ENCODE measurements at places on chromosomes 1 and 21.

- no peak for DNase-seq
Observed at GRCh38 chr1:190511554-190511953, 33.9 kb upstream of the BRINP3 start.

DNA sequence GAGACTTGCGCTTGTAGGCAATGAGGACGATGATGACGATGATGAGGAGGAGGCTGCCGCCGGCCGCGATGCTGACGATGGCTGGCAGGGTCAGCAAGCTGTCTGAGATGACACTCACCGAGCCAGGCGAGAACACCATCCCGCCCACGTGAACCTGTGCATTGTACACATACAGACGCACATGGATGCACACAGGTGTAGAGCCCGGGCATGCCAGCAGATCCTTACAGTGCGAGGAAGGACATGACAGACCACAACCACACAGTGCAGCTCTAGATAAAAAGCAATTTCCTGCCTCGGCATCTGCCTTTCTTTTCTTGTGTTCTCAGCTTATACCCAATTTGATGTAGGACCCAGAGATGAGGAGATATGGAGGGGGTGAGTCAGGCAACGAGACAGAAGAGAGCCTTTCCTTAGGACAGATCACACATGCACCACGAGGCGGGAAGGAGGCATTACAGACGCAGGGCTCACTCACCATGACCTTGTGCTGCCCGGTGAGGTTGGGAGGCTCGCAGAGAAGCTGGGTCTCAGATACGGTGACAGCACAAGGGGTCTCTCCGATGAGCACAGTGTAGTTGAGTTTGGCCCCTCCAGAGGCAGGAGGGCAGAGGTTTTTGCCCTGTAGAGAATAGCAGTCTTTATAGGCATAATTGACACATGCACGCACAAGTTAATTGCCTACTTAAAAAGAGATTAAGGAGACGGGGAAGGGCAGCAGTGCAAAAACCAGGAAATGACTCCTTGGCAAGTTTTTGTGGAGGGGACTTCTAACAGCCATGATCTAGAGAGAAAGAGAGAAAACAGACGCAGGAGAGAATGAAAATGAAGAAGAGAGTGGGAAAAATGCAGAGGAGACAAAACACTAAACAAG is 133.9 kb upstream of the CD34 start:
- DNase-seq, result no peak

- DNase-seq, result no peak
Observed at GRCh38 chr1:171898941-171899340, 57.6 kb downstream of the DNM3 start.

GRCh38 chr1:163093169-163093568 is 24.0 kb downstream of the RGS4 start:
- no peak for DNase-seq

DNA sequence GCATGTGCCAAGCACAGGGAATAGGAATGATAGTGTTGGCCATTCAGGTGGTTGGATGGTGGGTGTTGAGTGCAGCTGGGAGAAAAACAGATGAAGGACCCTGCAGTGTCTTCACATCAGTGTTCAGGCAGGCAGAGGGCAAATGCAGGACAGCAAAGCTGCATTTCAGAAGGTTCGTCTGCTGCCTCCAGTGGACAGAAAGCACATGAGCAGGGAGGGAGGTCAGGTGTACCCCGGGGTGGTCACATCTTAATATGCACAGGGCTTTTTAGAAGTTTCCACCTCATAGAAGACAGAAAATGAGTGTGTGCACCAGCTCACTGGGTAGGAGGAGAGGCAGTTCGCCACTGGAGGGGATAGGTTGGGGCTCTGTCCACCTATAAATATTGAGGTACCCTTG is 184.9 kb downstream of the SLC35F3 start:
- no peak for DNase-seq

- DNase-seq, result peak; percentile 88
Observed at GRCh38 chr1:37486680-37487618, 12.6 kb downstream of the ZC3H12A start.

- no peak for DNase-seq
Observed at GRCh38 chr21:19781881-19782652, 1216.1 kb upstream of the NCAM2 start.

GRCh38 chr21:32826329-32827167 is 55.0 kb upstream of the PAXBP1 start:
- DNase-seq, result peak; percentile 64

- peak; percentile 16 for DNase-seq
Observed at GRCh38 chr1:86352086-86352485, 44.0 kb downstream of the ODF2L start.

DNA sequence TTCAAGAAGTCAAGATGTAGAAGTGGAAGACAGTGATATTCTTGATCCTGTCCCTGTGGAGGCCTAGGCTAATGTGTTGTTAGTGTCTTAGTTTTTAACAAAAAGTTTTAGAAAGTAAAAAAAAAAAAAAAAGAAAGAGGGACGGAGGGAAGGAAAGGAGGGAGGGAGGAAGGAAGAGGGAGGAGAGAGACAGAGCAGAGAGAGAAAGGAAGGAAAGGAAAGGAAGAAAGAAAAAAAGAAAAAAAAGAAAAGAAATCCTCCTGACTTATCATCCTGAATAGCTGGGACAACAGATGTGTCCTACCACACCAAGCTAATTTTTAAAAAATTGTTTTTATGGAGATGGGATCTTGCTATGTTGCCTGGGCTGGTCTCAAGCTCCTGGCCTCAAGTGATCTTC is 24.6 kb downstream of the PHACTR4 start:
- no peak for DNase-seq

- no peak for DNase-seq
Observed at GRCh38 chr1:39501666-39502065, 10.2 kb downstream of the BMP8A start.

- peak; percentile 40 for DNase-seq
Observed at GRCh38 chr1:155485945-155486344, 76.7 kb downstream of the ASH1L start.

GRCh38 chr1:205971082-205971481 is 27.8 kb upstream of the SLC26A9 start:
- DNase-seq, result no peak

DNA sequence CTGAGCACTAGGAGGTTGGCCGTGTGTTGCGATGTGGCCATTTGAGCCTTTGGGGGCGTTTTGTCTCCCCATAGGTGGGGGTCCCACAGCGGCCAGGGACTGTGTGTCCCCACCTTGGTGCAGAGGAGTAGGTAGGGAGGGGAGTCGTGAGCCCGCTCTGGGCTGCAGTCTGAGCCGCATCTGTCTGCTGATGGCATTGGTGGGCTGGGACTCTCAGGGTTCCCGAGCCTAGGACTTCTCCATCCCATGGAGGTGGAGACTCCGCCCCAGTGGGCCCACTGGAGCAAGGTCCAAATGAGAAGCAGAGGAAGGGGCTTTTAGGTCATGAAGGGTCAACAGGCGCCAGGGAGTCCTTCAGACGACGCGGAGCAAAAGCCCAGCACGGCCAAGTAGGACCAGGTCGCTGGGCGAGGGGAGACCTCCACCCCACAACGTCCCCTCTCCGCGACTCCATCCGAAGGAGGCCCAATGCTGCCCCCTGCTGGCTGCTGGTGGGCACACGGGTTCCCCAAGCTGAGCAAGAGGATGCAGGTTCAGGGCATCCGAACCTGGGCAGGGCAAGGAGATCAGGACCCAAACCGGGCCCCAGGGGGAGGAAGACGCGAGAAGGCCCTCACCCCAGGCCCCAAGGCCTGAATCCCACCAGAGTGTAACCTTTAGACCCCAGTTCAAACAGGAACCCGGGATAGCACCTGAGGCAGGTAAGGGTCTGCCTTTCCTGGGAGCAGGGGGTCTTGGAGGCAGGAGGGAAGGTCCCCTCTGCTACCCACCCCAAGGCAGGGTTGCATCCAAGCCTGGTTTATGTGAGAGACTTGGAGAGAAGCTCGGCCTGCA is 14.9 kb downstream of the TTC34 start:
- no peak for DNase-seq

- no peak for DNase-seq
Observed at GRCh38 chr1:101905283-101905835, 91.4 kb downstream of the OLFM3 start.

DNA sequence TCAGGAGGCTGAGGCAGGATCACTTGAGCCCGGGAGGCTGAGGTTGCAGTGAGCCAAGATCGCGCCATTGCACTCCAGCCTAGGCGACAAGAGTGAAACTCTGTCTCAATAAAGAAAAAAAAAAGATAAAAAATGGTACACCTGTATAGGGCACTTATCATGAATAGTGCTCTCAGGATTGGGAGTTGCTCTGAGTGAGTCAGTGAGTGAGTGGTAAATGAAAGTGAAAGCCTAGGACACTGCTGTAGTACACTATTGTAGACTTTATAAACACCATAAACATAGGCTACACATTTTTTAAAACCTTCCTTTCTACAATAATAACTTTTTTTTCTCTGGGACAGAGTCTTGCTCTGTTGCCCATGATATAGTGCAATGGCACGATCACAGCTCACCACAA is 16.8 kb downstream of the PHTF1 start:
- peak; percentile 33 for DNase-seq

- peak; percentile 61 for DNase-seq
Observed at GRCh38 chr1:15328351-15329103, 81.2 kb upstream of the EFHD2 start.

- DNase-seq, result peak; percentile 24
Observed at GRCh38 chr1:39293375-39294070, 89.0 kb downstream of the MACF1 start.

DNA sequence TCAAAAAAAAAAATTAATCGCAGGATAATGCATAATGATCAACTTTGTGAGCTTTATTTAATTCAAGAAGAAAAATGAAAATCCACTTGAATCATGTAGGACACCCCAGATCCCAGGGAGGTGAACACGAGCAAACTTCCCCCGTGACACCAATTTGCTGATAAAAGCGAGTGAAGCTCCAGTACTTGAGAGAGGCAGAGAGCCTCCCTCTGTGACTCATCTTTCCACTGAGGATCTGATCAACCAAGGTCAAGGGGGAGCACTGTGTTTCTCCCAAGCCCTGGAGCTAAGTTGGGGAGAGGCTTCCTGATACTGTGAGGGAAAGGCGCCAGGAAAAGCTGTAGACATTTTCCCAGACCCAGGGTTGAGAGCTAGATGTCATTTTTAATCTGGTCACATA is 160.9 kb downstream of the SLC44A5 start:
- no peak for DNase-seq

DNA sequence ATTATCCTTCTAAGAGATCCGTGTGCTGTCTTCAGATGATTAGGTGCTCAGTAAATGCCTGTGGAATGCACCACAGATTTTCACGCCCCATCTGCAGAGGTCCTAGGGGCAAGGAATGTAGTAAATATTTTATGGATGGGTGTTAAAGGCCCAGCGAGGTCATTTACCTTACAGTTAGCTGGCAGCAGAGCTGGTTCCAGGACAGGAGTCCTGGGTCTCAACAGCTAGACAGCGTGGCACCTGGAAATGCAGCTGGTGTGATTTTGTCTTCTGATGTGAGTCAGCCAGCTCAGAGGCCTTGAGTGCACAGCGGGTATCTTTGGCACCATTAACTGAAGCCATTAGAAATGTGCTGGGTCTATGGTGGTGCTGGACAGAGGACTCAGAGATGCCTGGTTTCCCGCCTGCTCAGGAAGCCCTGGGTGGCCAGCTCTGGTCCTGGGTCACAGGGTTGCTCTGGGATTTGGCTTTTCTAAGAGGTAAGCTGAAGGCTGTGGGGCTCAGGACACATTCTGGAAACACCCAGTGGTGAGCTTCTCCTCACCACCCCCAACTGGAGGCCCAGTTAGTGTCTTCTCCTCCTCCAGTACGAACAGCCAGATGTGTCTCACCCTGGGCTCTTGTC is 65.5 kb downstream of the DDX20 start:
- no peak for DNase-seq

GRCh38 chr1:214583824-214584554 is 19.0 kb upstream of the CENPF start:
- DNase-seq, result no peak

GRCh38 chr1:94942171-94943128 is 15.5 kb upstream of the CNN3 start:
- no peak for DNase-seq

DNA sequence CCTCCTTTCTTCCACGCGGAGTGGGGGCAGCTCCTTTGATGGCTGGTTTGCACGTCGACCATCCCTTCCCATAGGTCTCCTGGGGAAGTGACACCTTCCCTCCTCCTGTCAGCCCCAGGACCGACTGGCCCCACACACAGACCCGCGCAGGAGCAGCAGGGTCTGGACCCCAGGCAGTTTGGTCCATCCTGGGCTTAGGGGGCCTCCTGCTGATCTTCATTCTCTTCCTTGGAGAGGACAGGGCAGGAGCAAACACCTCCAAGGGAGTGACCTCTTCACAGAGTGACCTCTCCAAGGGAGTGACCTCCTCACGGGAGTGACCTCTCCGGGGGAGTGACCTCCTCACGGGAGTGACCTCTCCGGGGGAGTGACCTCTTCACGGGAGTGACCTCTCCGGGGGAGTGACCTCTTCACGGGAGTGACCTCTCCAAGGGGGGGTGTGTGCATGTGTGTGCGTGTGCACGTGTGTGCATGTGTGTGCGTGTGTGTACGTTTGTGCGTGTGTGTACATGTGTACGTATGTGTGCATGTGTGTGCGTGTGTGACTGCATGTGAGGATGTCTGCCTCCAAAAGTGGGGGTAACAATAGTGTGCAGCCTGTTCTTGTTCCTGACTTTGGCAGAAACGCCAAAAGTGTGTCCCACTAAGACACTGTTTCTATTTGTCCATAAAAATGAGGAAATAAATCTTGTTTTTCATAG is 29.8 kb downstream of the COL6A1 start:
- no peak for DNase-seq

DNA sequence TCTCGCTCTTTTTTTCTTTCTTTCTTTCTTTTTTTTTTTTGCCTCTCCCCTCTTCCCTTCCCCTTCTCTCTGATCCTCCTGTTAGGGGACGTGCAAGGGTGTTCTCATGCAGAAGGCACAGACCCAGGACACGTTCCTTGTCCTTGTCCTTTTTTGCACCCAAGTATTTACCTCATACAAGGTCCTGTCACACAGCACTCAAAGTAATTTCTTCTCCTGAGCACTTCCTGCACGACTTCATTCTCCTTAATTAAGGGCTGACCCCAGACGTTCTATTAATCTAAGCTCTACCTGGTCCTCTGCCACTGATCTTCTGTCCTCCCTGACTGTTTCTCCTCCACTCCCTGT is 424 bp upstream of the PCNX2 start:
- DNase-seq, result no peak

GRCh38 chr1:48200166-48200900 is 22.2 kb upstream of the SLC5A9 start:
- DNase-seq, result no peak

GRCh38 chr1:44220001-44220751 is 6.9 kb downstream of the DMAP1 start:
- DNase-seq, result peak; percentile 76

DNA sequence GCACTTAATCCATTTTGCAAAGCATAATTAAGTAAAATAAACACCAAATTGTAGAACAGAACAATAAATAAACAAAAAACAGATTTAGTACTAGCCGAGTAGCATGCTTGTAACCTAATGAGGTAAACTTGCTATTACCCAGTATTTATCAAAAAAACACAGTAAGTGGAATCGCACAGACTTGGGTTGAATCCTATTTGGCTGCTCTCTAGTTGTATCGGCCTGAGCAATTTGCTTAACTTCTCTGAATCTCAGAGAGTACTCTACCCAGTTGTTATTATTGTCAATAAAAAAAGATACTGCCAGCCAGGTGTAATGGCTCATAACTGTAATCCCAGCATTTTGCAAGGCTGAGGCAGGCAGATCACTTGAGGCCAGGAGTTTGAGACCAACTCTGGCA is 664.3 kb downstream of the ADGRL2 start:
- DNase-seq, result no peak

Measured in fibroblast of villous mesenchyme (primary cell).